ENCODE measurements at places on chromosomes 11 and 22.

DNA sequence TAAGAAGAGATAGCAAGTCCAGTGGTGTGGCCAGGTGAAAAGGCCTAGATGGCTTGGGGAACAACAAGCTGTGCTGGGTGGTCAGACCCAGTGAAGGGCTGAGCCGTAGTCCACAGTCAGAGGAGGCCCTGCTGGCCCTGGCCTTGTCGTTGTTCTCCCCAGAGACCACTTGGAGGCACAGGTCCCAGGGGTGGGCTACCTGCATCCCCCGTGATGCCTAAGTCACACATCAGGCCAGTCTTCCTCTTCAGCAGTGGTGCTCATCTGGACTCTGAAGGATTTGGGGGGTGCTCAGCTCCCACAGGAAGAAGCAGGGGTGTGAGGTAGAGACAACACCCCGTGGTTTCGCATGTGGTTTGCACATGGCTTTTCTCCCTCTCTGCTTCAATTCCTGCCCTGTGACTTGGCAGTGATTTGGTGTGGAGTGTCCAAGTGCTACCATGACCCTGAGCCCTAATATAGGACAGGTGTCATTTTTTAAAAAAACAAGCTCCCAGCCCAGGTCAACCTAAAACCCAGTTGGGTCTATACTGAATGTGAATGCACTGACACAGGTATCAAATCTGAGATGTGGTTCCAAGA is 51.0 kb downstream of the ALX4 start:
- no peak for DNase-seq

GRCh38 chr11:114987186-114987760 is 308.9 kb downstream of the NXPE2 start:
- no peak for DNase-seq

- DNase-seq, result no peak
Observed at GRCh38 chr22:23784215-23784732, 2.5 kb upstream of the SMARCB1 start.

DNA sequence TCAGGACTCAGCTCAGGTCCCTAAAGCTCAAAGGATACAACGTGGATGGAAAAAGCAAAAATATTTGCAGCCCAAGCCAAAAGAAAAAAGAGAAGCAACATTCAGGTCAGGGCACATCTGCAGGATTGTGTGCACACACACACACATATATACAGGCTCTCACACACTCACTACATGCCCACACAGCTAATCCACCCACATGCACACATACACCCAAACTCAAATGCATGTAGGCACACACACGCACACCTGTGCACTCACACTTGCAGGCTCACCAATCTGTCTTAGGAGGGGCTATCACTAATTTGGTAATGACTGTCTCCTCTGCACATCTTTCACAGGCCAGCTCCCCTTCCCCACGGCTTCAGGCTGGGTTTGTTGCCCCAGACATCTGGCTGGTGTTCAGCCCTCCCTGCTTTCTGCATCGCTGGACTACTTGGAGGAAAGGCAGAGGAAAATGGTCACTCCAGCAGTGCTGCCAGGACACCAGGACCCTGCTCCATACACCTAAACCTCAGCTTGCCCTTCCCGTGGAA is 103.6 kb upstream of the DRD2 start:
- no peak for DNase-seq

- DNase-seq, result no peak
Observed at GRCh38 chr11:60767388-60767811, 10.7 kb downstream of the MS4A15 start.

- peak; percentile 33 for DNase-seq
Observed at GRCh38 chr22:42436404-42436803, 4.2 kb upstream of the NFAM1 start.

DNA sequence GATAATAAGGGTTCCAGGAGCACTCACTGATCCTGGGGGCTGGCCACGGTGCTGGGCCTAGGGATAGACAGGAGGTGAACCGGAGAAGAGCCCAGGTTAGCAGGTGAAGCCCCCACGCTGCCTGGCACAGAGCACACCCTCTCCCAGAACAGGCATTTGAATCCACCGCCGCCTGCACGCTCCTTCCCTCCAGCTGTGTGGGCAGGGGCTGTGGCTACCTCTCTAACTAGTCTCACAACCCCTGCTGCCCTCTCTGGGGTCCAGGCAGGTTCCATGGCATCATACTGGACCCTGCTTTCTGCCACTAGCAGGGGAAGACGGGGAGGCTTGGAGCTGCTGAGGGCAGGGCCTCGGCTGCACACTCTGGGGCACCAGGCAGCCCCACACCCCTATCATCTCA is 358.0 kb downstream of the CTTN start:
- no peak for DNase-seq

GRCh38 chr22:44750481-44750880 is 1.9 kb upstream of the ARHGAP8 start:
- DNase-seq, result no peak

DNA sequence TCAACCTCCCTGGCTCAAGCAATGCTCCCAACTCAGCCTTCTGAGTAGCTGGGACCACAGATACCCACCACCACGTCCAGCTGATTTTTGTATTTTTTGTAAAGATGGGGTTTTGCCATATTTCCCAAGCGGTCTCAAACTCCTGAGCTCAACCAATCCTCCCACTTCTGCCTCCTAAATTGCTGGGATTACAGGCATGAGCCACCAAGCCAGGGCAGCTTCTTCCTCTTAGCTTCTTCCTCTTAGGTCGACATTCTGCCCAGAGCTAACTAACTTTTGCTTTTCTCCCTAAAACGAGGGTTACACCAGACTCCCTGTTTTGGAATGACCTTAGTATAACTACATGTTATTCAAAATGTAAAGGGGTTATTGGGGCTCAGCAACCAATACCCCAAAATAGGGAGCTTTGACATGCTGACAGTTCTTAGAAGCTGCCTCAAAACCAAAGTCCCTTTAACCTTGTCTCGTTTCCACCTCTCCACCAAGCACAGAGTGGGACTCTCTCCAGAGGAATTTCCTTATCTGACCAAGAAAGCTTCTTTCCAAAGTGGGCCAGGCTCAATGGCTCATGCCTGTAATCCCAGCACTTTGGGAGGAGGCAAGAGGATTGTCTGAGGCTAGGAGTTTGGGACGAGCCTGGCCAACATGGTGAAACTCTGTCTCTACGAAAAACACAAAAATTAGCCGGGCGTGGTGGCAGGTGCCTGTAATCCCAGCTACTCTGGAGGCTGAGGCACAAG is 7.0 kb downstream of the HPS5 start:
- no peak for DNase-seq

DNA sequence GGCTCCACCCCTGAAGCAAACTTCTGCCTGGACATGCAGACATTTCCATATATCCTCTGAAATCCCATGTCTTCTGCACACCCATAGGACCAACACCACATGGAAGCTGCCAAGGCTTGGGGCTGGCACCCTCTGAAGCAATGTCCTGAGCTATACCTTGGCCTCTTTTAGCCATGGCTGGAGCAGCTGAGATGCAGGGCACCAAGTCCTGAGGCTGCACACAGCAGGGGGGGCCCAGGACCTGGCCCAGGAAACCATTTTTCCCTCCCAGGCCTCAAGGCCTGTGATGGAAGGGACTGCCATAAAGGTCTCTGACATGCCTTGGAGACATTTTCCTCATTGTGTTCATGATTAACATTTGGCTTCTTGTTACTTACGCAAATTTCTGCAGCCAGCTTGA is 34.5 kb downstream of the SYT9 start:
- DNase-seq, result no peak

- no peak for DNase-seq
Observed at GRCh38 chr11:96474263-96474662, 84.5 kb downstream of the JRKL start.

DNA sequence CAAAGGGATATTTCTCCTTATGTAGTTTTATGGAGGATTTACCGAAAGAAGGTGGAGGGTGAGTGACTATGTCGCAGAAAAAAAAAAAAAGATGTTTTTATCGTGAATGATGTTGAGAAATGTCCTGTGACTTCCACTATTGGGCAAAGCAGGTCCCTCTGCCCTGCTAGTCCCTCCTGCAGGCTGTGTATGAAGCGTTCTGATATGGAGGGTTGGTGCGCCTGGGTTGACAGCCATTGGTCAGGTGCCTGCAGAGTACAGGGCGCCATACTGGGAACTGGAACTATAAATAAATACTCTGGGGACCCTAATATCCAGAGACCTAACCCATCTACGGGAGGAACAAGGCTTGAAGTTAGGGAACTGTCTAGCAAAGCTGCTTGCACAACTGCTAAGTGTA is 1.5 kb downstream of the IL17RA start:
- DNase-seq, result no peak
